ENCODE measurements at places on chromosomes 7 and 10. TPM values are rescaled to one million over a fixed set of nuclear protein-coding genes. Genes with fewer than 3 reads are reported as not detected.

ECHDC3 gene
- 10.1 TPM for total RNA-seq

SPDYE11 gene
- total RNA-seq: not detected

RTKN2 gene
- 65.9 TPM for total RNA-seq

NODAL gene
- not detected for total RNA-seq

CADPS2 gene
- 13.2 TPM for total RNA-seq

COL17A1 gene
- 2.3 TPM for total RNA-seq

DNA sequence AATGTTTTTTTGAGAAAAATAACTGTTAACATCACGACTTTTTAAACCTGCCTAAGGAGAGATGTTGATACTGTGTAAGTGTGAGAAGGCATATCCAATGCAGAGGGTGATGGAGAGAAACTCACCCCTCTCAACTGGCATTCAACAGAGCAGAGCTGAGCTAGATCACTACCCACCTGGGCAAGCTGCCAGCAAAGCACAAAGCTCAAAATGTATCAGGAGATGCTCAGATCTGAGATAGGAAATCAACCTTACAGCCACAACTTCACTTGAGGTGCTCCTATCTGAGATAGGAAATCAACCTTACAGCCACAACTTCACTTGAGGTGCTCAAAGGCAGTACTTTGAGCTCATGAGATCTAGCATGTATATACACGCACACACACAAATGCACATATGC, 151.5 kb upstream of the PDE1C start:
- no peak for DNase-seq

DNA sequence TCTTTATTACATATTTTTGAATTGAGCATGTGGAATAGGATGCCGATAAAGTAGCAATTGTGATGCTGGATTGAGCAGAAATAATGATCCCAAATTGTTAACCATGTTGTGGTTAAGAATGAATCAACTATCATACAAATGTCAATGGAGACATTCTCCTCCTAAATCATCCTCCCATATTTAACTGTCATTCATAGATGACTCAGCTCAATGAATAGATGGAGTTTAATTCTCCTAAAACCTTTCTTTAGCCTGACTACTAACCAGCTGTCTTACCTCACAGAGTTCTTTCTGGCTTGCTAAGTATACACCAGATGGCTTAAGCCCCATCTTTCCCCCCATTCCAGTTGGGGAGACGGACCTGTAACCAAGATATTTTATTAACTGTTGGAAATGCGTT, 23.4 kb upstream of the NPS start:
- no peak for DNase-seq

DNA sequence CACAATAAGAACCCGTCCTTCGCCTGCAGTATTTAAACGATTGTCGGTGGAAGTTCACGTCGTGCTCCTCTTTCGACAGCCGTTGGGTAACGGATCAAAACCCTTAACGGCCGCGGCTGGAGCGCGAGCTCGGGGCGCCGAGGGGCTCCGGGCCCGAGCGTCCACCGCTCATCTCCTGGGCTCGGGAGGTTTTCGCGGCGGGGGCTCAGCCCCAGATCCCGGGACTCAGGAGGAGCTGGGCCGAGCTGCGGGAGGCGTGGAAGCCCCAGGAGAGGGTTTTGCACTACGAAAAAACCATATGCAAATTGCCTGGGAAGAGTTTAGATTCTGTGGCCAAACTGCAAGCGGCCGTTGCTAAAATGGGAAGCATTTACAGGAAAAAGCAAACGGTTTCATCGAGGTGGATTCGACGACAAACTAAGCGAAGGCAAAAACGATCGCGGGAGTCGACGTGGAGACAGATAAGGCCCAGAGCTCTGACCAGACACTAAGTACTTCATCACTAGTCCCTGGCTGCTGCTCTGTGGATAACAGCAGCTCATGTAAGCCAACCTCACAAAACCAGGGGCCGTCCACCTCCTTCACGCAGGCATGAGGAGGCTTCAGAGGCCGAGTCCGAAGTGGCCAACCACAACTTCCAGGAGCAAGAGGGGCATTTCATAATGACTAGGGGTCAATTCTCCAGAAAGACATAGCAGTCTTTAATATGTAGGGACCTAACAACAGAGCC, 129.7 kb downstream of the MARCHF5 start:
- peak; percentile 30 for DNase-seq

DNA sequence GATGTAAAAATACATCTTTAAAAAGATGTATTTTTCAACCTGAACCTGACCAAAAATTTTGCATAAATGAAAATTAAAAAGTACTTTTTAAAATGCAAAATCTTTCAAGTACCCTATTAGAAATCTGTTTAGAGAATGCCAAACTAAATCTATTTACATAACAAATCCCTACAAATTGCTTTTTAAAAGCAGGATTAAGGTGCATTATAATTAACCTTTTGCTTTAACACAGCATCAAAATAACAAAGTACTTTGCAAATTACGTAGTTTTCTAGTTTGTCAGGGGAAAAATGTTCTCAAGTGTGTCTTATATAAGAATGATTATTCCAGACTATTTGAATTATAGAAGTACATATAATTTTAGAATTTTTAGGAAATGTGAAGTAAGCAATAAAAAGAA, 160.8 kb downstream of the VPS50 start:
- DNase-seq: no peak
